Left cardiac atrium (tissue), 4 donors: ENCODE measurements at places on chromosomes 13 and 19. TPM values are rescaled to one million over a fixed set of nuclear protein-coding genes. Genes with fewer than 3 reads are reported as not detected.

The PRSS57 gene
- not detected for total RNA-seq

DNA sequence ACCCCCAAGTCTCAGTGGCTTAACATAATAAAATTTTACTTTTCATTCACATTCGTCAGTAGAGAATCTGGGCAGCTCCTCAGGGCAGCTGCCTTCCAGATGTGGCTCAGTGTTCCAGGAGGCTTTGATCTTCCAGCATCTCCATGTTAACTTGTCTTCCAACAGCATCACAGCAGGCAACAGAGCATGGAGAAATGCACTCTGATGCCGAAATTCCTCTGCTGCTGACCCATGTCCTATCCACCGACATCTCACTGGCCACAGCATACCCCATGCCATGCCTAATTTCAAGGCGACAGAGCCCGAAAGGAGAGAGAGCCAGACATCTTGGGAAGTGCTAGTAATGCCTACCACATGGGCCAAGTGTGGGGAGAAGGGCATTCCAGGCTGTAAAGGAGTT is 64.9 kb upstream of the MEDAG start:
- no peak for DNase-seq

DNA sequence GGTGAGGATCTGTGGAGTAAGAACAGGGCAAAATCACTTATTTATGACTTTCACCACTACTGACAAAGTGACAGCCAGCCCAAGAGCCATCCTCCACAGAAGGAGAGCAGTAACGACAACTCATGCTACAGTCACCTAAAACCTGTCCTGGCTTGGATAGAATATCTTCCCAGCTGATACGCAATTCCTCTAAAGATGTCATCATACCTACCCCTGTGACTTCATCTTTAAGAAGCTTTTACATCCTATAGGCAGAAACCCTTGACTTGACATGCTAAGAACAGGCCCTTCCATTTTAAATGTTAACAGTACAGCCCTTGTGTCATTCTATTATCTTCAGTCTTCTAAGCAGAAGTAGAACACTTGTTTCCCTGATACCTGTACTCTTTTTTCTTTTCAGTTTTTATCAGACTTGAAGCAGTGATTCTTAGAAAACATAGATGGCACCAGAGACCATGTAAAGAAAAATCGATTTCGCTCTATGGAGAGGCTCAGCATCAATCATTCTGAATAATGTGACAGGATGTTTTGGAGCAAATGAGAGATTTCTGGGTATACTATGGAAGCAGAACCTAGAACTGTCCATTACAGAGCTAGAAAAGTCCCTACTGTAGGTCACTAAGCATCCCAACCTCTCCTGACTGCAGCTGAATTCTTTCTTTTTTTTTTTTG is 20.1 kb downstream of the STOML3 start:
- no peak for DNase-seq

The TRAPPC6A gene
- 13.6 TPM for total RNA-seq

DNA sequence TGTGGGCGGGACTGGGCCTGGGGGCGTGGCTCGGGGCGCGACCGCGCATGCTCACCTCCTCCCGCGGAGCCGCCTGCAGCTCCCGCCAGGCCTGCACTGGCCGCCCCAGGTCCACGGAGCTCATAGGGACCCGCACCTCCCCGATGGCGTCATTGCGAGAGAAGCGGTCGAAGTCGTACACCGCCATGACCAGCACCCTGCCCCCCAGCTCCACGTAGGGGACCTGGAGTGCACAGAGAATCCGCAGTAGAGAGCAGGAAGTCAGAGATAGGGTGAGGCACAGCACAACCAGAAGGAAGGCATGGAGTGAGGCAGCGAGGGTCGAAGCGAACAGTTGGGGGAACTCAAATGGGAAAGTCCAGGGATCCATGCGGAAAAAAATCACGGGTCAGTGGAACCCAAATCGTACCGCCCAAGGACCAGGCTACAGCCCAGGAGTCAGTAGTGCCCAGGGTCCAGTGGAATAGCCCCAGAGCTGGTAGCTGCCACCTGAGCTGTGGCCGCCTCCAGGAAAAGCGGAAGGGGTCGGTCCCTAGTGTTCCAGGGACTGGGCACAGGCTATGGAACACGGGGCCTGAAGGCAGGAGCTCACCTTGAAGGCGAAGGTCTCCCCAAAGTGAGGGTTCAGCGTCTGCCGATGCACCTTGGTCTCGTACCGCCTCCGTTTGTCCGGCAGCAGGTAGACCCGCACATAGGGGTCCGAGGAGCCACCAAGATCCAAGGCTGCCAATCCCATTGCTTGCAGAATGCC is 4.8 kb downstream of the SYT5 start:
- no peak for DNase-seq

The USF2 gene
- total RNA-seq, result 130 TPM
